ENCODE measurements at places on chromosomes 6 and 20.

- peak; percentile 42 for DNase-seq
These were observed 5.1 kb downstream of the KCNS1 start for GRCh38 chr20:45095805-45096238.

GRCh38 chr6:336159-337114, 44.1 kb downstream of the DUSP22 start:
- DNase-seq: no peak

- no peak for DNase-seq
These were observed 63.2 kb downstream of the FGD2 start for GRCh38 chr6:37068356-37069270.

DNA sequence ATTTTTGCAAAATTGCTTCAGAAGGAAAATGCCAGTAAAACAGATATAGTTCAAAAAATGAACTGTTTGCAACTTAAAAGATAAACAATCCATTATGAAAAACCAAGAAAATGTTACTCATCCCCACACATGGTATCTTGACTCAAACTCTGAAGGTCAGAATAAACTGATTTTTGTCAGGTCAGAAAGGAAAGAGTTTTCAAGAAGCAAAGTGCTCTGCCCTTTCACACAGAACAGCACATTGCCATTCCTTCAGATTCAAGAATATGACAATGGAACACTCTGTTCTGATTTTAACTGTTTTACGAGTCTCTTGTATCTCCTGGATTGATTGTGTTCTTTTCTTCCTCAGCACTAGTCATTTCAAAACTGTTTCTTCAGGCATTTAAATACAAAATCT, 33.8 kb upstream of the NT5E start:
- DNase-seq: no peak

DNA sequence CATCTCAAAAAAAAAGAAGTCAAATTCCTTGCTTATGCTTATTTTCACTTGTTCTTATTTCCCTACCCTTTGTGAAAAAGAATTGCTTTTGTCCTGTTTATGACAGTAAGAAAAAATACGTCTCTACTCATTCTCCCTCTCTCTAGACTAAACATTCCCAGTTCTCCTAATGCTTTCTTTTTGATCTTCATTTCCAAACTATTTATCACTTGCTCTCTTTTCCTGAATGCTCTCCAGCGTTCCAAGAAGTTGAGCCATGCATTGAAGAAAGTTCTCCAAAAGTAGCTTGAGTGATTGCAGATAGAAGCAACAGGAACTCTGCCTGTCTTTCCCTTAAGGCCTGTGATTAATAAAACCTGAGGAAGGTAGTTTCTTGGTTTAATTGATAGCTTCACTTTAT, 53.1 kb upstream of the TMEM170B start:
- no peak for DNase-seq

DNA sequence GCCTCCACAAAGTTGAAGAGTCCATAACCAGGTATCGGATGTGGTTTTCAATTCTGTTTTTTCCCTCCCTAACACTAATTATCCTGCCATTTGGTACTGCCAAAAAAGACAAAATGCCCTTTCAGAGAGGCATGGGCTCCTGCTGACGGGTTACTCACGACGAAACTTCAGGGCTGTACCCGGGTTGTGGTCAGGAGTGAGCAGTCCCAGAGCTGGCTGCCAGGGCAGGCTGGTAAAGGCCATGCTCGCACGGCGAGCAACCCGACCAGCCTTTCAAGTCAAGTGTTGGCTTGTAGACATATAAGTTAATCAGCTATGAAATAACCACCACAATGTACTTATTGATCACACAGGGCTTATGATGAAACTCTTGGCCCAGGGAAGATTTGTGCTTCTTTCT, 152.5 kb downstream of the FOXC1 start:
- DNase-seq: no peak

GRCh38 chr6:112934433-112935327, 587.5 kb downstream of the RFPL4B start:
- DNase-seq: no peak

GRCh38 chr6:16524380-16524707, 236.9 kb downstream of the ATXN1 start:
- DNase-seq: no peak

GRCh38 chr6:56156643-56157042, 90.7 kb downstream of the COL21A1 start:
- no peak for DNase-seq

GRCh38 chr6:163408352-163408991, 6.0 kb upstream of the QKI start:
- no peak for DNase-seq

- no peak for DNase-seq
These were observed 141.0 kb upstream of the COL21A1 start for GRCh38 chr6:56388415-56388755.

DNA sequence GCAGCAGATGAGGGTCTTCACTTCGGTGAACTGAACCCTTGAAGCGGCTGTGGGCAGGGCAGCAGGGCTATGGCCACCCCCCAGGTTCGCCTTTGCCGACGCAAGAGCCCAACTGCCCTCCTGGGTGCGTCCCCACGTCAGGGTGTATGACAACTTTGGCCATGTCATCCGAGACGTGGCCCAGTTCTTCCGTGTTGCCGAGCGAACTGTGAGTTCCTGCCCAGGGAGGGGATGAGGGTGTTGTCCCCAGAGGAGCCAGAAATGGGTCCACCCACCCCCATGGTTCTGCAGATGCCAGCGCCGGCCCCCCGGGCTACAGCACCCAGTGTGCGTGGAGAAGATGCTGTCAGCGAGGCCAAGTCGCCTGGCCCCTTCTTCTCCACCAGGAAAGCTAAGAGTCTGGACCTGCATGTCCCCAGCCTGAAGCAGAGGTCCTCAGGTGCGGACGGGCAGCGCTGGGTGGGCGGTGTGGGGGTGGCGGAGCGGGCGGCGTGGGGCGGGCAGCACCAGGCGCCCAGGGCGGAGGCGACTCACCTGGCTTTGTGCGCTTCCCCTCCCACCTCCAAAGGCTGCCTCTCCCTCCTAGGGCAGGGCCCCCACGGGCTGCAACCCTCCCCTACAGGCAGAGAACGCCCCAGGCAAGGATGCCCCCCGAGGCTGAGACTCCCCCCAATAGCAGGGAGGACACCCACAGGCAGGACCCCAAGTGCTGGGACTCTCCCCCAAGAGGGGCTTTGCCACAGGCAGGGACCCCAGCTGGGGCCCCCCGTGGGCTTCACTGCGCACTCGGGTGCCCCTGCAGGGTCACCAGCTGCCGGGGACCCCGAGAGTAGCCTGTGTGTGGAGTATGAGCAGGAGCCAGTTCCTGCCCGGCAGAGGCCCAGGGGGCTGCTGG, 6.2 kb upstream of the TNFRSF6B start:
- no peak for DNase-seq

GRCh38 chr6:25547797-25548196, 104.2 kb upstream of the SCGN start:
- no peak for DNase-seq

GRCh38 chr20:59466107-59466815, 138.1 kb upstream of the PHACTR3 start:
- DNase-seq: no peak

GRCh38 chr6:168163096-168163731, 84.2 kb upstream of the FRMD1 start:
- DNase-seq: no peak

DNA sequence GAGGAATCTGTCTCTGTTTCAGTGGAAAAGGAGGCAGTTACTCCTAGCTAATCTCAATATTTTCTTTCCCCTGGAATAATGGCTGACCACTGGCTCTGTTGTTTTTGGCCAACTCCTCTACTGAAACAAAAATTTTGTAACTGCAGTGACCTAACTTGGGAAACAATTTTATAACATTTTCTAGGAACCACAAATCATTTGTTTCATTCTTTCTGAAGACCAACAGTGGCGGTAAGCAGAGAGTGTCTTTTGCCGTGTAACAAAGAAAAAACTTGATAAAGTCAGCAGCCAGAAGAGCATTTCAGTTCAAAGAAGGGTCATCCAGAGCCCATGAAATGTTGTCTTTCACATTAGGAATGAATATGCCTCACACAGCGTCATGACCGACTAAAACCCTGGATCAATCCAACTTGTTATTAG, 11.8 kb upstream of the BFSP1 start:
- DNase-seq: no peak

- DNase-seq: no peak
These were observed 1586.7 kb downstream of the HACE1 start for GRCh38 chr6:103273048-103273447.

DNA sequence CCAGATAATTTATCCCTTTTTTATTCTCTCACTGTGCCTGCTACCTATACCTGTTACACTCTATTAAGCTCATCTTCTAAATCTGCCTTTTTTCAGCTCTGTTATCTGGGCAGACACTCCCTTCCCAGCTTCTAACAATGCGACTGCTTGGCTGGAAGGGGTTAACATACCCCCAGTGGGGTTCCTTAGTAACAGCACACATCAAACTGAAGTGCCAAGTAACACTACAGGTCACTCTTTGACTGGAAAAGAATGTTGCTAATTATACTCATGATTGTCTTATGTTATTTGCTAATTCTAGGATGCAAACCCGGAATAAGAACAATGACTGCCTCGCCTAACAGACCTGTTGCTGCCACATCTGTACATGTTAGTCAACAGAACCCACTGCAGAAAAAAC, 203.5 kb downstream of the EPM2A start:
- no peak for DNase-seq

GRCh38 chr6:14429396-14429795, 311.8 kb downstream of the CD83 start:
- no peak for DNase-seq

DNA sequence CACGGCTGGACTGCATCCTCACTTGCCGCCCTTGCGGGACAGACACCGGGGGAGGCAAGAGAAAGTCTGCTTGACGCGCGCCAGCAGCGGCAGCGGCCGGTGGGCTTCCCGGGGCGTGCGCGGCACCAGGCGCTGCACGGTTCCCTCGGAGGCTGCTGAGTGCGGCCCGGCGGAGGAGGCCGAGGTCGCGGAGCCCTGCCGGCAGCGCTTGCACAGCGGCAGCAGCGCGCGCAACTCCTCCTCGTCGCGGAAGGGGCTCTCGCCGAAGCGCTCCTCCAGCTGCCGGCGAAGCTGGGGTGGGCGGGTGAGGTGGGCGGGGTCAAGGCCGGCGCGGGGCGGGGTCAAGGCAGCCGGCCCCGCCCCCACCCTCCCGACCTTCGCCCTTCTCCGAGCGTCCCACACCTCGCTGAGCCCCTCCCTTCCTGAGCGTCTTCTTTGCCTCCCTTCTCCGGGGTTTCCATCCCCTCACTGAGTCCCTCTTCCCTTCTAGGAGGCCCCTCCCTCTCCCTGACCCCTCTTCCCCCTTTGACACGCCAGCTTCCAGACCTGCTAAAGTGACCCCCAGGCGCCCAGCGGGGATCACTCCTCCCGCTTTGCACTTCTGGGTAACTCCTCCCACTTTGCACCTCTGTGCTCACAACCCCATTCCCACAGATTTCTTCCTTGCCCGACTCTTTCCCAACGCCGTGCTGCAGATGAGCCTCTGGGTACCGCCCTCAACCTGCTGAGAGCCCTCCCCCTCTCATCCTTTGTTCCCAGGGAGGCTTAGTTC, 8.8 kb downstream of the DUSP15 start:
- DNase-seq: peak; percentile 35

- no peak for DNase-seq
These were observed 196.8 kb downstream of the FARS2 start for GRCh38 chr6:5457983-5458683.

DNA sequence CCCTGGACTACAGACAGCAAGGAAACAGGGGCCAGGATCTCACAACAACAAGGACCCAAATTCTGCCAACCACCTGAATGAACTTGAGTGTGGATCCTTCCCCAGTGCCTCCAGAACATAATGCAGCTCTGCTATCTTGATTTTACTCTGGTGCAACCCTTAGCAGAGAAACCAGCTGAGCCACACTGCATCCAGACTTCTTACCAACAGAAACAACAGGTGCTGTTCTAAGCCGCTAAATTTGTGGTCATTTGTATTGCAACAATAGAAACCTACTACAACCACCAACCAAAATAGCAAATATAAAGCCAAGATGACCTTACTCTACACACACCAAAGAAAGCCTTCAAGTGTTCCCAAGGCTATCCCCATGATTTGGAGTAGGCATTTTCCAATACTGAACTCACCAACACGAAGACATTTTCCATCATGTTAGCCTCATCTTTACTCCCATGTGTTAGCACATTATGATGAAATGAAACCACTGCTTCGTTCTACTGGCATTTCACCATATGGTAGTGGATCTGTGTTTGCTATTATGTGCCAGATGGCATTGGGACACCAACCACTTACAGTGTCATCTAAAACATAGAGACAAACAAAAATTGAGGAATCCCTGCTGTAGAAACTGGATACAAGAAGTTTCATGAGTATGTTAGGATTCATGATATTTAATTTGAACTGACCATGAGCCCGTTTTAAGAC, 249.8 kb upstream of the ID4 start:
- no peak for DNase-seq

DNA sequence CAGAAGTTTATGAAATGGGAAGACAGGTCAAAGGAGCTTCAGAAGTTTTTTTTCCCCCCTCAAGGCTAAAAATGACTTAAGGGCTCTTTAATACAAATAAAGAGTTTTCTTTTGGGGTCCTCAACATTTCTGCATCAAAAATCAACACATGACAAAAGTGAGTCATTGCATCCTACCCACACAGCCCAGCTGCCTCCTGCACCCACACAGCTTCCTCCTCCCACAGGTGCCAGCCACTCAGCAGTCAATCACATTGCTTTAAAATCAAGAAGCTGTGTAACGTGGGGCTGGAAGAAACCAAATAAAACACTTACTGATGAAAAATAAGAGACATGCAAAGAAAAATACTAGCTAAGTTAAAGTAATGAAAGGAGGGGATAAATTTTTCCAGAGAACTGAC, 68.5 kb downstream of the MAP3K5 start:
- DNase-seq: peak; percentile 20

DNA sequence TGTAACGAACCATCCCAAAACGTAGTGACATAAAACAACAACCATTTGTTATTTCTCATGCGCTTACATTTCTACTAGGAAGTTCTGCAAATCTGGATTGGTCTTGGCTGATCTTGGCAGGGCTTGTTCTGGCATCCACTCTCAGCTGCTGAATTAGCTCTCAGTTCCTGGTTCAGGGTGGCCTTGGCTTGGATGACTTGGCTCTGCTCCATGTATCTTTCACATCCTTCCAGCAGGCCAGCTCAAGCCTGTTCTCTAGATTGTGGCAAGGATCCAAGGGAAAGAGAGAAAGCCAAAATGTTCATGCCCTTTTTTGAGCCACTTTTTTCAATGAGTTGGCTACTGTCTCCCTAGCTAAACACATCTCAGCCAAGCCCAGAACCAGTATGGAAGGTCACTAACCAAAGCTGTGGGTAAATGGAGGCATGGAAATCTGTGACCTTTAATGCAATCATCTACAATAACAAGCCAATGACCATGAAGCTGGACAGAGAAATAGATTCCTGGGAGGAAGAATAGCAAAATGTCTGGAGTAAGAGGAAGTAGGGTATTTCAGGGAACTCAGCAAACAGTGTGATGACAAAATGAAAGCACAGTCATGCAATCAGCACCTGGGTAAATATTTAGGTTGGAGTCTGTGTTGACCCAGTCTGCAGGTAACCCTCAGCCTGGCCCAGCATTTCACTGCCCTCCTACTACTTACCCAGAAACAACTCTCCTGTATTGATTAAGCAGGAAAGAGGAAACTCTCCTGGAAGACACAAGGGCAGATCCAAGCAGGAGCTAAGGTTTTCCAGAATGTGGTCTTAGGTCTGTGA, 32.7 kb upstream of the SNAP25 start:
- no peak for DNase-seq
